ENCODE measurements at places on chromosomes 6 and 20.
A peak's percentile ranks its signal among the peaks of the same experiment; 100 is the strongest.

DNA sequence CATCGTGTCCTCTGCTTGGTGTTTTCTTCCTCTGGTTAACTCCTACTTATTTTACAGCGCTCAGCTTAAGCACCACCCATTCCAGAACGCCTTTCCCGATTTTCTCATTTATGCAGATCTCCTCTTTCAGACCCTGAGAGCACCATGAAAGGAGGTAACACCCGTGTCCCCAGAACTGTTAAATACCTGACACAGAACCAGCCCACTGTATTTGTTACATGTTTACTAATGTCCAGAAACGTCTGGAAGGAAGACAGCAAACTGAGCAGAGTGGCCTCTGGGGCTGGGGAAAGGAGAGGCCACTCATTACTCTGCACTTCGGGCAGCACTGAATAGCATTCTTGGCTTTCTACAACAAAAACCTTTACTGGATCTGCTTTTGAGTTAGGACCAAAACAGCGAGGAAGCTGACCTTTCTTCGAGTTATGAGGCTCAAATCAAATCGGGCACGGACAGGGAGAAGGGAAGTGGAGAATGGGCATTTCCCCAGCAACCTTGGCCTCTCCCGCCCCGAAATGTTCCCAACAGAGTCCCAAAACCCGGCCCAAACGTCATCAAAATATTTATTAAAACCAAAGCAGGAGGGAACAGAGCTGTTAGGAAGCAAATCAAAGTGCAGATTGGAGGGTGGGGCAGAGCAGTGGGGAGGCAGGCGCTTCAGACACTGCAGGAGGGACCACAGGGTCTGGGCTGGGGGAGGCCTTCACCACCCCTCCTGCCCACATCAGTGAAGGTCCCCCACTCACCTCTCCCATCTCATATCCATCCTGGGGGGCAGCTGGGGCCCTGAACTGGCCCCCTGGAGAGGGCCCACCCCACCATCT, 1.1 kb upstream of the NECAB3 start:
- peak; percentile 72 for DNase-seq

GRCh38 chr6:169953686-169954085, 202.3 kb downstream of the ERMARD start:
- no peak for DNase-seq

GRCh38 chr6:162343198-162343935, 384.2 kb downstream of the PRKN start:
- no peak for DNase-seq

- DNase-seq: no peak
Measured at GRCh38 chr20:23872065-23872464, 7.5 kb downstream of the CST5 start.

- no peak for DNase-seq
Measured at GRCh38 chr20:40956542-40957264, 71.9 kb upstream of the TOP1 start.

GRCh38 chr6:21596949-21597682, 3.6 kb downstream of the SOX4 start:
- DNase-seq: peak; percentile 72

DNA sequence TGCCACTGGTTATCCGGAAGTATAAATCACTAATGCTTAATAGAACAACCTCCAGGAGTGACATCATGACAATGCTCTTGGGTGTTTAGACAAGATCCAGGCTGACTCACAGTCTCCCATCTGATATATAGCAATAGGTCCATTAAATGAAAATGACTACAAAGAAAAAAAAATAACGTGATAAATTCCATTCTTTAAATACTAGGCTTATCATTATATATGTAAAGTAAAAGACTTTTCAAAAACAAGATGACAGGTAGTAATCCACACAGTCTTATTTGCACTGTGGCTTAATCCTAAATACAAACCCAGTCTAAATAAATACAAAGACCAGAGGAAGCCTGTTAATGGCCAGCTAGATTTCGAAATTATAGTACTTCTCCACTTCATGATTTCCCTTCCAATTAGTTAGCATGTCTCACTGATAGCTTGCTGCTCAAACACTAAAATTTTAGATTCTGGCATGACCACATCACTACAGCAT, 149.1 kb upstream of the BEND3 start:
- peak; percentile 34 for DNase-seq

DNA sequence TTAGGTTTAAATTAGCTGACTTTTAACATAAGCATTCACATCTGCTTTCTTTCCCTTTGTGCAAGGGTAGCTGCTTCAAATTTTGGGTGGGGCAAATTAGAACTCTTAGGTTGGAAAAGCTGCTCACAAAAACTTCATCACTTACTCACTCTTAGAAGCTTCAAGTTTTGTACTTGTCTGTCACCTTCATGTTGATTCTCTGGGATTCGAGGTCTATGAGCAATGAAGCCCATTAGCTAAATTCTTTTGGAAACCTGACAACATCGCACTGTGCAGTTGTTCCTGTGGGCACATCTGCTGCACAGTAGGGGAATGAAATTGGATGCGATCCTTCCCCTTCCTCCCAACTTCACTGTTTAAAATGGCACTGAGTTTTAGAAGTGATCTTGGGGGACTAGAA, 156.1 kb downstream of the UBE3D start:
- no peak for DNase-seq

GRCh38 chr6:31737991-31738979, 1.5 kb upstream of the MSH5 start:
- peak; percentile 93 for DNase-seq

GRCh38 chr6:13678255-13678983, 33.2 kb downstream of the RANBP9 start:
- no peak for DNase-seq

DNA sequence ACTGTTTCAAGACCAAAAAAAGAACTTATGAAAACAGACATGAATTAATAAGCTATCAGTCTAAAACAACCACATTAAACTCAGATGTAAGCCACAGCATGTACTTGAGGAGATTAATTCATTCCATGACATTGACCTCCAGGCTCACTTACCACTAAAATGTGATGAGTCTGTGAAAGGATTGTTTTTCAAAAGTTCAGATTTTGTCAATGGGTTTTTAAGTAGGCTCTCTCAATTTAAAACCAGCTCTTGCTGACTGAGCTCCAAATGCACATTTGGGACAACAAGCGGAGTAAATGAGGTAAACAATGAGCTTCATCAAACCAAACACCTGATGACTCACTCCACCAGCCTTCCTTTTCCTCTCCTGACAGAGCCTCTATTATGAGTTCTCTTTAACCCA, 197.0 kb downstream of the SIM1 start:
- DNase-seq: no peak

- DNase-seq: no peak
Measured at GRCh38 chr20:49560646-49561045, 7.3 kb downstream of the PTGIS start.

DNA sequence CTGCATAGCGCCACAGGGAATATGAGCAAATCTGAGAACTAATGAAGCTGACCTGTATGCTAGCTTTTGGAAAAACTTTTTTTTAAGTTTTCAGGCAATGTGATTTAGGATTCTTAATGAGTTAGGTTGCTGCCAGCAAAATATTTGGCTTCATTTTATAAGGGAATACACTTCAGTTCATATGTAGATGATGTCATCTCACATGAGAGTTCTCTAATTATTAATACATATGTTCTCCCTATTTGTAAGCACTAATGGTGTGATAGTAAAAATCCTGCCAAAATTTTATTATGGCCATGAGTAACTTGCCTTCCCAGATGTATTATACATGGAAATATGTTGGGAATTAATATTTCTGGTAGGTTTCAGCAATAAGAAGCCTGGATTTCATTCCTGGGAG, 573.8 kb downstream of the EPM2A start:
- DNase-seq: no peak

DNA sequence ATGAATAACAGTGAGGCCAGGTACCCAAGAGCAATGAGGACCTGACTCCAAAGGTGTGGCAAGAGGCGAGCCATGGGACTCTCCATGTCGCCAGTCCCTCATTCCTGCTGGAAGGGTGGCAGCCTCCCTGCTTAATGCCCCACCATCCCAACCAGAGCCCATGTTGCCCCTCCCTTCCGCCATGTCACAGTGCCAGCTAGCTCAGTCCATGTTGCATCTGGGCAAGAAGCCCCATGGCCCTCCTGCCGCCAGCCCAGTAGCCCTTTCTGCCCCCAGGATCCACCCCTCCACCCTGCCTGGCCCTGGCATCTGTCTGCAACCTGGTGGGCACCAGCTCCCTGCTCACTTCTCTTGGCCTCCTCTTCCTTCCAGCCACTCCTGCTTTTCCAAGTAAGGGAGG, 6.0 kb upstream of the CPNE5 start:
- no peak for DNase-seq

DNA sequence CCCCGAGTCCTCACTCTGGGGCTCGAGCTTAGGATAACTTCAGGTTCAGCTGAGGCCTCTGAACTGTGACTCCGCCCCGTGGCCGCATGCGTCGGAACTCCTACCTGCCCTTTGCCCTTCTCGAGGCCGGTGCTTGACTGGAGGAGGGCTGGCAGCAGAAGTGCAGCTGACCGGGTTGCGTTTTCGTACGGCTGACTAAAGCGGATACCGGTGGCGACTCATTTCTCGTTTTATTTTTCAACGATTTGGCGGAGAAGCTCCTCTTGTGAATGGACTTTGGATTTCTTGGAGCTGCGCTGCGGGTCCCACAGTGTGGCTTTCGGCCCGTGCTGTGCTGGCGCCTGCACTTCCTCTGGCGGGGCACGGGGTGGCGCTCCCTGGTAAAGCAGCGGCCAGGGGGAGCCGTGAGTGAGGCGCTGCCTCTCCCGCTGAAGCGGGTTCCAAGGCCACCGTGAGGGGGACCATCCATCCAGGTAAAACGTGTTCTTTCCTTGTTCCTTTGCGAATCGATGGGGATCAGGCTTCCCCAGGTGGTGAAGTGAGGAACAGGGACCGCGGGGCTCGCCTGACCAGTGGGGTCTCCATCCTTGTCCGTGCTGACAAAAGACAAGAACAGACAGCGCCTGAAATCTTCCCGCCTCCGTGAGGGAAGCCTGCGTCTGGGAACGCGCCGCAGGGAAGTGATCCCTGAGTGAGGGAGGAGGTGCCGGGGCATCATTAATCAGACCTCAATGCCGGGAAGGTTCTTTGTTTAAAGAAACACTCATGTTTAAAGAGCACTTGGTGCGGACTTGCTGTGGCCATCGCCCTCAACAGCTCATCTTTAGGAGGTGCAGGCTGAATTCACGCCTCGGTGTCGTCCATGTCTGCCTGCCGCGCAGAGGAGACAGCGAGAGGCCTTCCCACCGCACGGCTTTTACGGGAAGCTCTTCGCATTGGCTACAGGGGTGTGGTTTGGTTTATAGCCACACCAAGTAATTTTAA, 38.8 kb downstream of the ERMARD start:
- DNase-seq: peak; percentile 79

GRCh38 chr20:25258828-25259227, 10.9 kb downstream of the PYGB start:
- no peak for DNase-seq

DNA sequence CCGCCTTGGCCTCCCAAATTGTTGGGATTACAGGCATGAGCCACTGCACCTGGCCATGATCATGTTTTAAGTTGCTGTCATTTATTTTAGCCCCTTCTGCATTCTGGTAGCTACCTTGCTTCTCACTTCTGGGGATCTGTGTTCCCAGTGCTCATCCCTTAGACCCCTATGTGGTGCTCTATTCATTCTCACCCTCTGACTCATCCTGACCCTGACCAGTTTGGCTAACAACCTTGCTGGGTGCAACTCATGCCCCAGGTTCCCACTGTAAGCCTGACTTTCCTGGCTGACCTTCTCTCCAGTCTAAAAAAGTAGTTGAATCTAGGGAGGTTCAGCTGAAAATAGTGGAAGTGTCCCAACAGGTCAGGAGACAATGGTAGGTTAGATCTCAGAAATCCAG, 47.4 kb downstream of the NOX3 start:
- no peak for DNase-seq

- no peak for DNase-seq
Measured at GRCh38 chr6:113635222-113635986, 221.7 kb upstream of the MARCKS start.

DNA sequence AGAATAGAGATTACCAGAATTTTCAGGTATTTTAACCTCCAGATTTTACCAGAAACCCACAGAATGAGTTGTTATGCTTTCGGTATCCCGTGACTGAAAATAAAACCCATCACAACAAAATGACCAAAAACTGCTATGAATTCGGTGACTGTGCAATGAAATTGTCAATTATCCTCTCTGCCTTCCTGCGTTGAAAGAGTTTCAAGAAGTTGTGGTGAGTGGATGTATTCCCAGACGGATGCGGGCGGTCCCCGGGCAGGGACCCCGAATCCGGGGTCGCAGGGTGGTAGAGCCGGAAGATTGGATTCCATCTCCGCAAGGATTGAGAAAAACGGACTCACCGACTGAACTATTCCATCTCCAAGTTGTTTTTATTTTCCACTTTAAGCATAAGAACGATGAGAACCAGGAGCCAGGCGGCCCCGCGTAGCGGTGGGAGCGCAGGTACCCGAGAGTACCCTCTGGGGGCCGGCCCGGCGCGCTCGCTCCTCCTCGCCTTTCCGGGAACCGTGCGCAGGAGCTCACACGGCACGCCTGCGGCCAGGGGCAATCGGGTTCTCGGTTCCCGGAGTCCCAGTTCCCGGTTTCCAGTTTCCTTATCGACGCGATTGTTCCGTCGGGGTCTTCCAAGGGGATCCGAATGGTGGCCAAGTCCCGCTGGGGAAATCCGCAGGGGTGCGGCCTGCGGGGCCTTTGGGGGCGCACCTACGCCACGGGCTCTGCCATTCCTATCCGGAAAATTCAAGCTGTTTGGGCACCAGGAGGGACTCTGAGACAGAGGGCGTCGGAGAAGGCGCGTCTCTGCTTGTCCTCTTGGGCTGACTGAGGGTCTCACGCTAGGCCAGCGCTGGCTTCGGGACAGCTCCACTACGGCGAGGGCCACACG, 104.9 kb upstream of the PRDM1 start:
- DNase-seq: no peak

DNA sequence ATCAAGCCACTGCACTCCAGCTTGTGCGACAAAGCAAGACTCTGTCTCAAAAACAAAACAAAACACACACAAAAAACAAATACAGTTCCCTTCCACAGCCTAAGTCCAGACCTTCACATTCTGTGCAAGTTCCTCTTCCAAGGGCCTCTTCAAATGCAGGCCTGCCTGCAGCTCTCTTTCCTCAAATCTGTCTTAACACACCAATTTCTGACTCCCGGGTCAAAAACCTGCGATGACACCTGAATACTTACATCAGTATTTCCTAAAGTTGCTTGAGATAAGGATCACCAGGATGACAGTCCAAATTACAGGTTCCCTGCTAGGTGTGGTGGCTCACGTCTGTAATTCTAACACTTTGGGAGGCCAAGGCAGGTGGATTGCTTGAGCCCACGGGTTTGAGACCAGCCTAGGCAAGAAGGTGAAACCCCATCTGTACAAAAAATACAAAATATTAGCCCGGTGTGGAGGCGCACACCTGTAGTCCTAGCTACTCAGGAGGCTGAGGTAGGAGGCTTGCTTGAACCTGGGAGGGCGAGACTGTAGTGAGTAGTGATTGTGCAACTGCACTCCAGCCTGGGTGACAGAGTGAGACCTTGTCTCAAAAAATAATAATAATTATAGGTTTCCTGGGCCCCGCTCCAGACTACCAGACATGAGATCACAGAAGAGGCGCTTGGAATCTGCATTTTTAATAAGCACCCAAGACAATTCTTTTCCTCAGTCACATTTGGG, 8.8 kb upstream of the PARD6B start:
- DNase-seq: no peak
